ENCODE measurements at places on chromosomes 4 and X.
A peak's percentile ranks its signal among the peaks of the same experiment; 100 is the strongest.

DNA sequence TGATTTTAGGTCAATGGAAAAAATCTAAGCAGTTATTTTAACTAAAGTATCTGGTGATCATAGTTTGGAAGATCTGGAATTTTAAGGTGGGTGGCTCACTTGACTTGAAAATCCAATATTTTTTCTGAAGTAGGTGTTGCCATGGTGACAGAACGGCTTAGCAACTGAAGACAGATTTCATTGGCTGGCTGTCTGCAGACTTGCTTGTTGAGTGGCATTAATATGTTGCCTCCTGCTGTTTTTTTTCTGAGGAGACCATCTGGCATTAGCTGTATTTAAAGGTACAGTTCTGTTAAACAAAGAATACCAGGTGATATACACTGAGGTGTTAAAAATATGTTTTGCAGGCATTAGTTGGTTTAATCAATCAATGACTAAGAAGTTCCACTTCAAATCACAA lies 19.8 kb downstream of the CPE start:
- peak; percentile 15 for DNase-seq

GRCh38 chr4:175542786-175543185 lies 269.3 kb downstream of the GPM6A start:
- no peak for DNase-seq

DNA sequence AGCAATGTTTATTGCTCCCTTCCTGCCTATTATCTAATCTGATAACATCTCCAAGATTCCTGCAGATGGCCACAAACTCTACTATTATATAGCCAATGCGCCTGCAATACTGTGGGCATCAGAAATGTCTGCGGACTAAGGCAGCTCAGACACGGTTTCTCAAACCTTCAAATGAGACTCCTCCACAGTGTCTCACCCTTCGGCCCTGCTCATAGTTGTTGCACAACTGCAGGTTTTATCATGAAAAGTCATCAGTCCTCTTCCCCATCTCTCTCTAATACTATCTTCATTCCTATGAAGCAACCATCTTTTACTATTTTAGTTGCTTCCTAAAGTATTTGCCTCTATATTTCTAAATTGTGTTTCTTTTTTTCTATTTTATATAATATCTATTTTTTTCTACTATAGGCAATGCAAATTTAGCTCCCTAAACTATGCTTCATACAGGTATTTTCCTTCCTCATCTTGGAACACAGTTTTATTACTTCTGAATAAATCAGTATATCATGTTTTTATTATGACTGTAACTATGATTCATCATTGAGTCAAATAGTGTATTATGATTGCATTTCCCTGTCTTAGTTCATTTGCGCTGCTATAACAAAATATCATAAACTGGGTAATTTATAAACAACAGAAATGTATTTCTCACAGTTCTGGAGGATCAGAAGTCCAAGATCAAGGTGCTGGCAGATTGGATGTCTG lies 129.7 kb upstream of the EDNRA start:
- no peak for DNase-seq

GRCh38 chr4:173935622-173936405 lies 347.7 kb downstream of the FBXO8 start:
- peak; percentile 9 for DNase-seq

DNA sequence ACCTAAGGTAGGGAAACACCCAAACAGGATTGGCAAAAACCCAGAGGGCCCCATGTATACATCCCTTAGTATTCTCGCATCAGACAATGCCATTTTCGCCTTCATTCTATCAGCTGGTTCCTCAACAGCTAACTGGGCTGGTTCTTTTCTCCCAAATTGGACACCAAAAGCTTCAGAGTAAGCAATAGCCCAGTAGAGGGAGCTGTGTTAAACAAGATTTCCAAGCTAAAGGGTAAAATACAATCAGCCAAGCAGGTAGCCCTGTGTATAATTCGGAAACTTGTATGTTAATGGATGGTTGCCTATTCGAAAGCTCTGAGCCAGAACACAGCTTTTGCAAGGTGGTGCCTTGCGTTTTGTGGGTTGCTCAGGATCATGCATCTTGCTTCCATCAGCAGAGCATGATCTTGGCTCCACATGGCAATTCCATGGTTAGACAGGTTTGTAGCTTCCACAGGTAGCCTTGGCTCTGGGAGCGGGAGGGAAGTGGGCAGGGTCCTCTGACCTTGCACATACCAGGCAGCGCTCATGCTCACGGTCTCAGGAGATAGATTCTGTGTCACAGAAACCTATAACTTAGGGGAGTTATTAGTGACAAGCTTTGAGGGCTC lies 115.2 kb upstream of the LNX1 start:
- peak; percentile 22 for DNase-seq
